ENCODE measurements at places on chromosomes 16 and 17.

DNA sequence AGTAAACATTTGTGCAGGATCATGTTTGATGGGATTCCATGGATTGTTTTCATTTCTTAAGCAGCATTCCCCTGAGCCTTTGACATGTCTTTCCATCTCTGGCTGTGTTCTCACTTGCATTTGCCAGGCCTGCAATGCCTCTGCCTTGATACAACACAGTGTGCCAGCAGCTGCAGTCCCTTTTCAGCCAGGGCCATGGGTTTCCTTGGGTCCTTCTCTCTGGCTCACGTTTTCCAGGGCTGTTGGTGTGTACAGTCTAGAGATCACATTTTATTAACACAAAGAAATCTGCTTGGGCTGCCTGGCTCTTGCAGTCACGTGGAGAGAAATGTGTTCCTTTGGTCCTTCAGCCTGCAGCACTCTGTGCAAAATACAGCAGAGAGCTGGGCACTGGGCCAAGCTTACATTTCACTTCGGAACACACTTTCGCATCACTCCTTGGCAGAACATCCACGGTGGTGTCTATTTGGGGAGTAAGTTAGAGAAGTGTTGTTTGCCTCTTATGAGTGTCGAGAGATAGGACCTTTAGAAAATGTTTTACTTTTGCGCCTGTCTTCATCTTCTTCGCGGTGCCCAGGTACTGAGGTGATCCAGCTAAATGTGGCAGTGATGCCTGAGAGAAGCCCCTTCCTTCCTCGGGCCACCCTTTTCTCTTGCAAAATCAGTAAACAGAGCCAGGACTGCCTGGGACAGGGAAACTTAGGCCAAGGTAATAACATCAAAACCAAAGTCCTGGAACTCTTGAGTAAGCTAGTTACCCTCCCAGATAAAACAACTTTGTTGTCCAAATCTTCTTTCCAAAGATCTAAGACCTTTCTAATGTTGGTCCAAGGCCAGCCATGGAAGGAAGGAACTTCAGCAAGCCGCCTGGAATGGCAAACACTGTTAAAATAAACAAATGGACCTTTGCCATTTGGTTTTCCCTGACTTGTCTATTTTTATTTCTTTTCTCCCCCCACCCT is 20.9 kb downstream of the HLF start:
- H3K27ac ChIP-seq: no peak overlapping the region
- no peak for DNase-seq
- no peaks in the 10 kb centered on the region for H3K4me1 ChIP-seq
- H3K4me3 ChIP-seq: no peak overlapping the region

- no peak overlapping the region for H3K4me3 ChIP-seq
- DNase-seq: no peak
- H3K4me1 ChIP-seq: peaks cover 4% of the 10 kb centered on the region
- no peaks in the 10 kb centered on the region for H3K36me3 ChIP-seq
- H3K27ac ChIP-seq: no peak overlapping the region
Measured at GRCh38 chr16:2813771-2814221, 3.2 kb upstream of the PRSS21 start.

- no peaks in the 10 kb centered on the region for H3K36me3 ChIP-seq
- H3K27me3 ChIP-seq: no peaks in the 10 kb centered on the region
- no peak overlapping the region for H3K27ac ChIP-seq
- no peak for DNase-seq
- no peak overlapping the region for H3K4me3 ChIP-seq
Measured at GRCh38 chr17:73713136-73713535, 68.9 kb upstream of the SDK2 start.

DNA sequence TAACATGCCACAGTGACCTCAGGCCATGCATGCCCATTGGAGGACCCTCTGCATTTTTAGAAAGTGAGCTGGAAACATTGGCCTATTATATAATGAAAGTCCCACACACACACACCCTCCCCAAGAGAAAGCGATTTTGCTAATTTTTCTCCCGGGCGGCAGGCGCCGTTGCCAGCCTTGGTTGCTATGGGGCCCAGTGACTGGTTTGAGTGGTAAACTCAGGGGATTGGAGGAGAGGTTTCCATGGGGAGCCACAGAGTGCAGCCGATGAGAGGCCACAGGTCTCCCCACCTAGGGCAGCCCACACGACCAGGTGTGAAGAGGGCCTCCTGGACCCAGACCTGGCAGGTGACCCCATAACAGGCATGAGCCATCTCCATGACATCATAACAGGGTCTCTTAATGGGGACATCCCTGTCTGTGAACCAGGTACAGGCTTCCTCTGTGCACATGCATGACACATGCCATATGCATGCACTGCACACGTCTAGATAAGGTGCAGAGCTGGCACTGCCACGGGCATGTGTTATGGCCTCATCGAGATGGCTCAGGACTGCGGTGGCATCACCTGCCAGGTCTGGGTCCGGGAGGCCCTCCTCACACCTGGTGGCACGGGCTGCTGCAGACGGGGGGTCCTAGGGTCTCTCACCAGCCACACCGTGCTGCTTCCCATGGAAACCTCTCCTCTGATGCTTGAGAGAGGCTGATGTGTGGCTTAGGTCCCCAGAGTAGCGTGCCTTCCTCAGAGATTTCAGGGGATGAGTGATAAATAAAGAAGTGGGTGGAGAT is 144.1 kb downstream of the RBFOX3 start:
- H3K27me3 ChIP-seq: peaks cover 24% of the 10 kb centered on the region
- no peak for DNase-seq
- H3K27ac ChIP-seq: no peak overlapping the region

GRCh38 chr17:78180083-78180482 is 6.8 kb downstream of the TK1 start:
- H3K27me3 ChIP-seq: no peaks in the 10 kb centered on the region
- peaks cover 92% of the 10 kb centered on the region for H3K36me3 ChIP-seq
- peaks cover 12% of the 10 kb centered on the region for H3K4me1 ChIP-seq
- no peak overlapping the region for H3K27ac ChIP-seq

Data from SJCRH30 (cell line).